SW 1271 (cell line): ENCODE measurements at places on chromosomes 1 and 21.

- no peak for DNase-seq
Measured at GRCh38 chr1:26544126-26544525, 14.6 kb downstream of the RPS6KA1 start.

- no peak for DNase-seq
Measured at GRCh38 chr1:213759359-213760181, 228.2 kb upstream of the PROX1 start.

- no peak for DNase-seq
Measured at GRCh38 chr1:159289060-159289459, 13.1 kb upstream of the FCER1A start.

DNA sequence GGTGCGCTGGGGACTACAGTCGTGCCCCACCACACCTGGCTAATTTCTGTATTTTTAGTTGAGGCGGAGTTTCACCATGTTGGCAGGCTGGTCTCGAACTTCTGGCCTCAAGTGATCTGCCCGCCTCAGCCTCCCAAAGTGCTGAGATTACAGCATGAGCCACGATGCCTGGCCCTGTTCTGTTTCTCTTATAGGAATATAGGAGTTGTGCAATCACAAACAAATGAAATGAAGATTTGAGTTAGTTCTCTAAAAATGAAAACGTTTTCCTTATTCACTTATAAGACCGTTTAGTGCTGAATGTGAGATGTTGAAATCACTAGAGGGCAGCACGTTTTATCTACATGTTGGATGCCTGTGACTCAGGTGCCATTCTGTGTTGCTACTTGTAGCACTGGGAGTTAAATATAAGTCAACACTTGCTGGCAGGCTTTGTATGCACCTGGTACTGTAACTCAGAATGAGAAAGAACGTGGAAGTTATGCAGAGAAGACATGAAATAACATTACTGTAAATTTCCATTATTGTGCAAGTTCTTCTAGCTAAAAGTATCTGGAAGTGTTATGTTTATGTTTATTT lies 45.8 kb downstream of the MIGA1 start:
- DNase-seq = peak; percentile 47

DNA sequence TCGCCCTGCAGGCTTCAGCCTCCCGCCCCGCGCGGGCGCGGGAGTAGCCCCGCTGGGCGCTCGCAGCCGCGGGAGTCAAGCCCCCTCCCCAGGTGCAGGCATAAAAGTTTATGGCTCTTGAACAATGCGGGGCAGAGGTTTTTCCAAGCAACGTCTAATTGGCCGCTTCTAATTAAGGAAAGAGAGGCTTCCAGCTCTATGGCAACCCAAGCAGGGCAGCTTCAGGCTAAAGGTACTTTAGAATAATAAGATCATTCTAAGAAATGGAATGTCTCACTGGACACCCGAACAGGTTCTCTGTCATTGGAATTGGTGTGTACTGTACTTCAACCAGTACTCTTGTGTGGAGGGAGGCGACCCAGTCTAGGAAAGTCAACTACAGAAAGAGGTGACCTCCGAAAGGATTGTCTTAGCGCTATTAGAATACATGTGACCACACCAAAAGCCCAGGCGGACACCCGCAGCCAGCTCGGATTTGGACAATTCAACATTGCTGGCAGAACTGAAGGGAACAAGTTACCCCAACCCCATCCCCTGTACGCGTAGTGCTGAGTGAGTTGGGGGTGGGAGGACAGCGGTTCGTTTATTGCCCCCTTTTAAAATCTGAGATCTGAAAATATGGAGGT lies 12.5 kb downstream of the NR5A2 start:
- no peak for DNase-seq

- DNase-seq = no peak
Measured at GRCh38 chr1:194289569-194290266, 1103.3 kb upstream of the B3GALT2 start.

- no peak for DNase-seq
Measured at GRCh38 chr21:16573578-16573977, 843.8 kb downstream of the USP25 start.

DNA sequence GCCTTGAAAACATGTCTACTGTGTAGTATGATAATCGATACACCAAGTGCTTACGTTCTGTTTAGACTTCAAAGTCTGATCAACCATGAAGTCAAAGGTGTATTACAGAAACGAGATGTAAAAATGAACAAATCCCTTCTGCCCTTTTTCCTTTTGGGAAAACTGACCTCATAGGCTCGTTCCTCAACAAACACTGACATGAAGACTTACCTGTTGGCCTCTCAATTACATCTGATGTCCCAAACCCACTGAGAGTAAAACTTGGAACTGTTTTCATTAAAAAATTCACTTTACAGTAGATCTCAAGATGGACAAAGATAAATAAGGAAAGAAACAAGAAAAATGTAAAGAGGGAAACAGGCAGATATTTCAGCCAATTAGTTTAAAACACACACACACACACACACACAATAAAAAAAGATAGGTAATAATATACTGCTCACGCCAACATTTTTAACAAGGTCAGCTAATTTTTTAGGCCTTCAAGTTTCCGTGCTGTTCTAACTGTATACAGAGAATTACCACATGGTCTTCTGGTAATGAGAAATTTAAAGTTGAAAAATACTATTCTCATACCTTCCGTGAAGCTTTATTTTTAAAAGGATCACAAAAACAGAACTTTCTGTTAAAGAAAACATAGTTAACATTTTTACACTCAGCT lies 2.1 kb downstream of the HMGN1 start:
- DNase-seq = no peak

DNA sequence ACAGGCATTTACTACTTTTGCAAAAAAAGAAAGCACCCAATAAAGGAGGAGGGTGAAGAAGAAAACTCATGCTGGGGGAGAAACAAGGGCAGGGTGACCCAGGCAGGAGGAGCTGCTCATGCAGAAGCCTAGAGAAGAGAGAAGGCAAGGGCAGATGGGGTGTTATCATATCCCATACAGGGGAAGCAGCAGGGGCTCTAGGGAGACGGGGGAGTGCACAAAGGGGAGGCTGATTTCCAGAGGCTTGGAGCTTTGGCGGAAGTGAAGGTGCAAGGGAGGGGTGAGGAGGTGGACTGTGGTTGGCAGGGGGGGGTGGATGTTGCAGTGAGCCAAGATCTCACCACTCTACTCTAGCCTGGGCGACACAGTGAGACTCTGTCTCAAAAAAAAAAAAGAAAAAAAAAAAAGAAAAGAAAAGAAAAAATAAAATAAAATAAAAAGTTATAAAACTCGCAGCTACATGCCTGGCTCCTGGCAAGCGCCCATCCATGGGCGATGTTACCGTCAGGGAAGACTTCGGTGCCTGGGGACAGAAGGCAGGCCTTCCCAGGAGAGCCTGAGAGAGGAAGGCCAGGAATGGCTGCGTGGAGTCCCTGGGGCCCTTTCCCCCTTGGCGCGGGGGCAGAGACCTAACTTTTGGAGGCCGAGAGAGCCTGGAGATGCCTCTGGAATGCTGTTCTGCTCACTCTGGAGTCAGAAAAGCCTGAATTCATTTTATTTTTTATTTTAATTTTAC lies 3.3 kb upstream of the FCN3 start:
- no peak for DNase-seq

GRCh38 chr1:154413177-154413783 lies 8.1 kb downstream of the IL6R start:
- no peak for DNase-seq

- DNase-seq = no peak
Measured at GRCh38 chr1:163874070-163874469, 552.3 kb downstream of the NUF2 start.

DNA sequence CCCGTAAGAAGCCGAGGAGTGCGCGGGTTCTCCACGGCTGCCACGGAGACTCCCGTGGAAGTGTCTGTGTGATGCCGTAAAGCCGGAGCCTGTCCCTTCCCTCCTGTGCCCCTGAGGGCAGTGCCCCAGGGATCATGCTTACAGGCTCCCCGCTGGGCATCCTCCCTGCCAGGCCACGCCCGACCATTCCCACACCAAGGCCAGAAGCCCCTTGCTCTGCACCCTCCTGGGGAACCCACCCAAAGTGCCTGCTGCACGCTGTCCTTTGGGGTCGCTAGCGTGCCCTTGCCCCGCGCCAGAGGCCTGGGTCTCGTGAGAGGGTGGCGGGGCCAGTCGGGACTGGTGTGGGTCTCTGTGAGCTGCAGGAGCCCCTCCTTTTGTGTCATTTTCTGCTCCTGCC lies 228.5 kb upstream of the C1orf174 start:
- DNase-seq = no peak

GRCh38 chr1:185343306-185343705 lies 26.3 kb upstream of the IVNS1ABP start:
- no peak for DNase-seq

- no peak for DNase-seq
Measured at GRCh38 chr1:229617351-229618100, 8.4 kb downstream of the TAF5L start.

DNA sequence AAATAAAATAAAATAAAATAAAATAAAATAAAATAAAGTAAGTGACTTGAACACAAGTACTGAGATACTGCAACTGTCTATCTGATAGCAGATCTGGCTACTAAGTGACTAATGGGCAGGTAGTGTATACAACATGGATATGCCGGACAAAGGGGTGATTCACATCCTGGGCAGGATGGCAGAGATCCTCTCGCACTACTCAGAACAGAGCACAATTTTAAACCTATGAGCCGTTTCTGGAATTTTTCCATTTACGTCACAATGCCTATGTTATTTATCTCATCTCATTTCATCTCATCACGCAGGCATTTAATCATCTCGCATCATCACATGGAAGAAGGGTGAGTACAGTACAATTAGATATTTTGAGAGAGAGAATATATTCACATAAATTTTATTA lies 233.3 kb upstream of the COA6 start:
- DNase-seq = peak; percentile 90

- no peak for DNase-seq
Measured at GRCh38 chr1:52332411-52332810, 33.6 kb downstream of the CC2D1B start.

- no peak for DNase-seq
Measured at GRCh38 chr1:231694075-231694431, 67.5 kb downstream of the DISC1 start.

GRCh38 chr1:201023517-201023902 lies at the start of gene KIF21B:
TSS of gene KIF21B (minus strand) at chr1:201023714. CDS start at chr1:201023383, 331 bp downstream.
- no peak for DNase-seq

- no peak for DNase-seq
Measured at GRCh38 chr21:45308194-45309068, 20.7 kb upstream of the POFUT2 start.

- no peak for DNase-seq
Measured at GRCh38 chr1:200103966-200104583, 76.6 kb downstream of the NR5A2 start.

DNA sequence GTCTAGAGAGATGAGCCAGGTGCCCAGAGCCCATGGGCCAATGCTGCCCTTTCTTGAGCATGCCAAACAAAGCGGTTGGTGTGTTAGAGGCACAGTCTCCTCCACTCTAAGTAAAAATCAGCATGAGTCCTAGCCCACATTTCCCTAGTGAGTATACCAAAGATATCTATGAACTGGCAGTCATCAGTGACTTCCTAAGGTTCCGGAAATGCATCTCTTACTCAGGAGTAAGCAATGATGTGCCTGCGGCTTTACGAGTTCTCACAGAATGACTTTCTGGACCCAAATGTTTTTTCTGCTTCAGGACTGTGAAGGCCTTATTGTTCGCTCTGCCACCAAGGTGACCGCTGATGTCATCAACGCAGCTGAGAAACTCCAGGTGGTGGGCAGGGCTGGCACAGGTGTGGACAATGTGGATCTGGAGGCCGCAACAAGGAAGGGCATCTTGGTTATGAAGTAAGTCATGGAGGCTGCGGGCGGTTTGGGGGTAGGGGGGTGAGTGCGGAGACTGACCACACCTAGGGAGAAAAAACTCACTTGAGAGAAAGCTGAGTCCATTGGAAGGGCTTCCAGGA lies 9.2 kb downstream of the PHGDH start:
- DNase-seq = no peak

DNA sequence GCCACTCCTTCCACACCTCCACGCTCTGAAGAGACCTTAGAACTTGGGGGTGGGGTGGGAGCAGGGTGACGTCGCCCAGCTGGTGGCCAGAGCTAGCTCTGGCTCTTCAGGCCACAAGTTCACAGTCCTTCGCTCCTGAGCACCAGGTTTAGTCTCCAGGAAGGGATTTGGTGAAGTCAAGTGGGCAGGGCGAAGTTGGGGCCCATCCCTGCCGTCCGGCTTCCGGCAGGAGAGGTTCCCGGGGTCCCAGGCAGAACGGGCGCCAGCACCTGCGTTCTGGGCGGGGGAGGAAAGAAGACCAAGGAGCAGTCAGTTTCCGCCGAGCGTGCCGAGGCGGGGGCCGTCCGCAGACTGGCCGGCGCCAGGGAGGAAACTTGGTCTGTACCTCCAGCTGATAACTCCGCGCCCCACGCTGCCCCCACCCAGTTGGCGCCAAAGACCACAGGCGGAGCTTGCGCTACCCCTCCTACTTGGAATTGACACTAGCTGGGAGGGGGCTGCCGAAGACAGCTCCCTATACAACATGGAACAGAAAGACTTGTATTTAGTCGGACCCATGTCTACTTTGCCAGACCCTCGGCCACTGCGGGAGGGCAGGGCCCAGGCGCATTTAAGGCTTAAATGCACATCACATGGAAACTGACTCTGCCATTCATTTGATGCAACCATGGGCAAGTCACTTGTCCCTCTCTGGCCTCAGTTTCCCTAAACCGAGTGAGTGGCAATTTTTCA lies 995 bp downstream of the ID3 start:
- peak; percentile 64 for DNase-seq

- DNase-seq = no peak
Measured at GRCh38 chr1:39671793-39672550, at the start of gene NT5C1A. TSS of gene NT5C1A (minus strand) at chr1:39672107. CDS start at chr1:39672038, 69 bp downstream.

- no peak for DNase-seq
Measured at GRCh38 chr1:42008264-42008663, 89.5 kb upstream of the HIVEP3 start.

DNA sequence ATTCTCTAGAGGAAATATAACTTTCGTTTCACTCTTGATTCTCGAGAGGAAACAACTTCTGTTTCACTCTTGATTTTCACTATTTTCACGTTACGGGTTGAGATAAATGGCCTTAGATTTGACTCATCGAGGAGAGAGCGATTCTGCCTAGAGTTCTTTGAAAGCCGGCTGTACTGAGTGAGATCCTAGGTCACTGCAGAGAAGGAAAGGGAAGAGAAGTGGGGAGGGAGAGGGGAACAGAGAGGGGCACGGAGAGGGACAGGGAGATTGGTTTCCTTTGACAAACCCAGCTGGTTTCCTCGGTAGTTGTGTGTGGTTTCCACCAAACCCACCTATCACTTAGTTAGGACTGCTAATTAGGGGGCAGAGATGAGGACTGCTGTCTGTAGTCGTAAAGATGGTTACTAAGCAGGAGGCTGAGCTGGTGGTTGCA lies 21.6 kb upstream of the GPR137B start:
- DNase-seq = no peak
